HT-29 (cell line): ENCODE measurements at places on chromosomes 5 and 9.

GRCh38 chr9:99822109-99822805, 572 bp downstream of the NR4A3 start:
- DNase-seq = peak; percentile 8

- peak; percentile 63 for DNase-seq
These were observed 36.2 kb downstream of the FBXL17 start for GRCh38 chr5:108345541-108346171.

GRCh38 chr9:71506821-71507220, 261.5 kb downstream of the CEMIP2 start:
- peak; percentile 52 for DNase-seq

- DNase-seq = no peak
These were observed 47.0 kb downstream of the RXRA start for GRCh38 chr9:134373269-134373668.

- peak; percentile 70 for DNase-seq
These were observed 12.7 kb upstream of the THG1L start for GRCh38 chr5:157718519-157718918.

DNA sequence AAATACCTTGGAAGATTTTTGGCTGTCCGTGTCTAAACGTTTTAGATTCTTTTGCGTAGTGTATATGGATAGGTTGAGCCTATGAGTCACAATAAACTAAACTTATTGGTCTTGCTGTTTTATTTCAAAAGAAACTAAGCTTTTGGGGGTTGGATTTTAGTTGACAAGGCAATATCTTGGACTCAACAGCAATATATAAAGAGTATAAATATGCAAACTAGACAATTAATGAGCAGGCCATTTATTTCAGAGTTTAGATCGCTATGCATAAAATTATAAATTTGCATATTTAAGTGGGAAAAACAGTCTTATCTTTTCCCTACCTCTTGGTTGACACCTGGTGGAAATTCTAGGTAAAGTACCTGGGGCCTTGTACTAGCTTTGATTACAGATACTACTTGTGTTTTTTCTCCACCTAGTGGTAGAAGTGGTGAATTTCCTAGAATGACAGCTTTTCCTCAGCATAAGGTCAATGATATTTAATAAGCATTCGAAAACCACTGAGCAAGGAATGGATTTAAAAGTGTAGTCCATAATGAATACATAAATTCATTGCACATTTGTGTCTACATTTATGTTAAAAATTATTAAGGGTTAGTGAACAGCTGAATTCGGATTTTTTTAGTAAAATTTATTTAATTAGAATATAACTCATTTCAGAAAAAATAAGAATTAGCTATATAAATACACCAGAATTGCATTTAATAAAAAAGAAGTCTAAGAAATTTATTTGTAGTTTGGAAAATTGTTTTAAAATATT, 1.7 kb upstream of the ARRDC3 start:
- DNase-seq = peak; percentile 95

DNA sequence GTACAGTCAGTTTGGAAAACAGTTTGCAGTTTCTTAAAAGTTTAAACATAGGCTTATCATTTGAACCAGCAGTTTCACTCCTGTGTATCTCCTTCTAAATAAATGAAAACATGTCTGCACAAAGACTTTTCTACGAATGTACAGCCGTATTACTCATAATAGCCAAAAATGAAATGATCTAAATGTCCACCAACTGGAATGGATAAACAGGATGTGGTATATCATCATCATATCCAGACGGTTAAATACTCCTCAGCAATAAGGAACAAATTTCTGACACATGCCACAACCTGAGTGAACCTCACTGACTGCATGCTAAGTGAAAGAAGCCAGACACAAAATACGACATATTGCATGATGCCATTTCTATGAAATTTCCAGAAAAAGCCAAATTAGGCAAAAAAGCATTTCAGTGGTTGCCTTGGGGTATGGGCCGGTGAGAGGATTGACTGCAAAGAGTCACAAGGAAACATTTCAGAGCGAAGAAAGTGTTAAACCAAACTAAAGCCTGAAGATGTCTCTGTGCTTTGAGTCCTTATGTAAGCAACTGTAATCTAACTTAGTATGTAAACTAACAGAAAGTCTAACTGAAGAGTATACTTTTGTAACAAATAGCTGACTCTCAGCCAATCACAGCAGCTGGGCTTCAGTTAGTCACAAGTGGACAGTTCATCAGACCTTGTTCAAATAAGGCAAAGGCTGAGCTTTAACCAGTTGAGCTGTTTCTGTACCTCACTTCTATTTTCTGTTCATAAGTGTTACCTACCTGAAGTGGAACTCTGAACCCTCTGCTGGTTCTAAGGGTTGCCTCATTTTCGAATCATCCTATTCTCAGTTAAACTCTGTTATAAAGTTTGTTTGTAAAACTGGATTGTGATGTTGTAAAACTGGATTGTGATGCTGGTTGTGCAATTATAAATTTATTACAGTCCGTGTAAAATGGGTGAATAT, 65.2 kb downstream of the TRIO start:
- peak; percentile 28 for DNase-seq

DNA sequence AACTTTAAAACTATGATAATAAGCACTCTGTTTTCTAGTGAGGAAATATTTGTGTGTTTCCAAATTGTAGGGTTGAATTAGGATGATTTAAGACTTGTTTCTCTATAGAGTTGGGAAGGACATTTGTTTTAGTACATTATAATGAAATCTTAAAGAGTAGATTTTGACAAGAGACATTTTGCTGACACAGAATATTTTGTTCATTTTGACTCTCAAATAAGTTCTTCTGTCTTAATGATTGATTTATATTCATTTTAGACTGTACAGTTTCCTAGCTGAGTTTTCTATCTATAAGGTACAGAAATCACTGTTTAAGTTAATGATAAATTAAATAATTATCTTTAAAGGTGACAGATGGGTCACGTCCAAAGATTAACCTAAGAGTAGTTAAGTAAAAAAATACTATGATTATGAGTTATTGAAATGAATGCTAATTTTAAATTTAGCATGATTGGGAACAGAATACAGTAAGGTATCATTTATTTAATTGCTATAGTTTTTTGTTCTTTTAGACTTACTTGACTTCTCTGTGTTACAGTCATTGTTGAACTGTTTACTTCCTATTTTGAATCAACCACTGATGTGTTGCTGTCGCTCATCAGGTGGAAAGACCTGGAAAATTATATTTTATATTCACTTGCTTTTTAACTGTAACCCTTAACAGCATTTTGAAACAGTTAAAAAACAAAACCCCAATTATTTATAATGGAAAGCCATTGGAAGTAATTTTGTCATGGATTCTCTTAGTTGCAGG, 19.5 kb downstream of the PBX3 start:
- DNase-seq = no peak

GRCh38 chr5:21856987-21857386, 996.2 kb downstream of the CDH12 start:
- no peak for DNase-seq

GRCh38 chr5:52758014-52758413, 29.7 kb upstream of the ITGA1 start:
- DNase-seq = no peak

DNA sequence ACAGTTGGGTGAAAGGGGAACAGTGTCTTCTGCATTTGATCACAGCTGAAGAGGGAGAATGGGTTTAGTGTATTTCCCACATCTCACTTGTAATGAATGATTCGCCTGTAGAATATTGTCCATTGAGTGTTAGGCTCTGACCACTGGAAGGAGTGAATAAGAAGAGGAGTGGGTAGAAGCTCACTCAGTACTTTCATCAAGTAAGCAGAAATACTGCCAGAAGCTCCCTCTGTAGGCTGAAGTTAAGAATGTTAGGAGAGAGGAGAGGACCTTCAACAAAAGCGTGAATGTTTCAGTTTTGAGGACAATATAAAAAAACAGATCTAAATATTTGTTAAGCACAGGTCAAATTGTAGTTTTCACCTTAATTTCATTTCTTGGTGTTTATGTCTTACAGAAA, 27.5 kb downstream of the FSD1L start:
- peak; percentile 38 for DNase-seq

GRCh38 chr5:60036192-60036938, 142.8 kb upstream of the PDE4D start:
- DNase-seq = no peak

- DNase-seq = peak; percentile 28
These were observed 2.0 kb upstream of the SMIM27 start for GRCh38 chr9:32550150-32550561.

GRCh38 chr5:113124265-113124664, 147.7 kb downstream of the DCP2 start:
- DNase-seq = no peak

GRCh38 chr9:68515326-68516017, 25.2 kb downstream of the TMEM252 start:
- no peak for DNase-seq

DNA sequence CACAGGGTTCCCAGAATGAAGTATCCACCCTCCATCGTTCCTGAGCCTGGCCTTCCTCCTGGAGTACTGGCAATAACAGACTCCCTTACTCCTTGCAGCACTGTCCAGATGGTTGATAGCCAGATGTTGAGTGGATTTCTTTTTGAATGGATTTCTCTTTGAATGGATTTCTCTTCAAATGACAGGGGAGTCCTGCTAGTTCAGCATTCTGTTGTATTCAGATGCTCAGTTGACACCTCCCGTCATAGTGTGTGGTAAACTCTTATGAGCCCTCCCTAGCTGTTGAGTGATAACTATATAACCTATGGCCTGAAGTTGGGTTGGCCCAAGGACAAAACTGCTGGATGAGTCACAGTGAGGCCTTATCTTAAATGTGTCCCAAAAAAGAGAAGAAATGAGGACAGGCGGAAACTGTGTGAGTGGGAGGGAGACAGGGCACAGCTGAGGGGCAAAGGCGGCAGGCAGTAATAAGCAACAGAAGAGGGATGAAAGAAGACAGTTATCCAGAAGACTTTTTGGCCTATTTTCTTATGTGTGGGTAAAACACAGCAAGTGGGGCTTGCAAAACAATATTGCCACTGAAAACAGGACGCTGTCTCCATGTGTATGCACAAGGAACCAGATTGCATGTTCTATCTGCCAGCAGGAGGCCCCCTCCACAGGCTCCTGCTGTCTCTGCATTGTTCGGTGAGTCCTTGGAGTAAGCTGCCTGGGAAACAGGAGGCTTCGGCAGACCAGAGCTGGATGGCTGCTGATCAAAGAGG, 209.5 kb upstream of the S1PR3 start:
- no peak for DNase-seq

DNA sequence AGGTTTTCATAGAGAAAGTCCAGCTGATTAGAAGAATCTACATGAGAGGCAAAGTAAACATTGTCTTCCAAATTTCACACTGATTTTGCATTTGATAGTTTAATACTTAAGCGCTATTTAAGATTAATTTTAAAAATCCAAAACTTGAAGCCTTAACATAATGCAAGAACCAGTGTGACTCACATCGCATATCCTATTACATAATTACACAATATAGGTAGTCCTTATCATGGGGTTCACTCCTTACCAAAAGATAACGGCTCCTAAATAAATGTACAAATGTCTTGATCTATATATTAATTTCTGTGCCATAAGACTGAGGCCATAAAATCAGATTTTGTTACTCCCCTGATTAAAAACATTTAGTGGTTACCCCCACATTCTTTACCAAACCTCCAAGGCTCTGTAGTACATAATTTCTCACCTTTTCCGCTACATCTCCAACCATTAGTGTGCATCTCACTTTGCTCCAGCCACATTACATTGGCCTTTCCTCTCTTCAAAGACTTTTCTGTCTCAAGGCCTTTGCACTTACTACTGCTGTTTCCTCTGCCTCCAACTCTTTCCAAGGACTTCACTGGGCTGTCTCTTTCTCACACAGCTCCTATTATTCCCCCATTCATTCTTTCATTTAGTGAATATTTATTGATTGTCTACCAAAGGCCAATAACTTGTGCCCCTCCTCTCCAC, 1.0 kb downstream of the RIOK2 start:
- DNase-seq = peak; percentile 32

- no peak for DNase-seq
These were observed 72.2 kb downstream of the LHFPL2 start for GRCh38 chr5:78576376-78576775.

DNA sequence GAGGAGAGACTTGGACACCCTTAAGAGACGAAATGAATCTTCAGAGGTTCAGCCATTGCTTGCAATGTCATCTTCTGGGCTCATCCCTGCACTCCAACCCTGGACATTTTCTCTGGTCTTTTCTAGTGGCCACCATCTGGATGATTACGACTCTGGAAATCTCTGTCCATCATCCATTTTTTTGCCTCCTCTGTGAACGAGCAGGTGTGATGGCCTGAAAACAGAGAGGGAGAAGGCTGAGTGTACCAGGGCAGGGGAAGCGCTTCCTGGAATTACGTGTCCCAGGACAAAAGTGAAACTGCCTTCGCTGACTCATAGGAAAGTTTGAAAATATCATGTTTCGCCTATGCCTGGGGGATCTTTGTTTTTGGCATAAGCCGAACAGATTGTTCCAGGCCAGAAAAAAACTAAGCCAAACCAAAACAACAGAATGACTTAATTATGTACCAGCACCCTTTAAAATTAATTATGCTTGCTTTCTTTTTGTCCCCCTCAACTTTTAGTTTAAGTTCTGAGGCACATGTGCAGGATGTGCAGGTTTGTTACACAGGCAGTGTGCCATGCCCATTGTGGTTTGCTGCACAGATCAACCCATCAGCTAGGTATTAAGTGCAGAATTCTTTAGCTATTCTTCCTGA, 31.9 kb downstream of the ANKRD33B start:
- peak; percentile 32 for DNase-seq

- DNase-seq = peak; percentile 75
These were observed 90.8 kb downstream of the PLPPR1 start for GRCh38 chr9:101119206-101119819.

DNA sequence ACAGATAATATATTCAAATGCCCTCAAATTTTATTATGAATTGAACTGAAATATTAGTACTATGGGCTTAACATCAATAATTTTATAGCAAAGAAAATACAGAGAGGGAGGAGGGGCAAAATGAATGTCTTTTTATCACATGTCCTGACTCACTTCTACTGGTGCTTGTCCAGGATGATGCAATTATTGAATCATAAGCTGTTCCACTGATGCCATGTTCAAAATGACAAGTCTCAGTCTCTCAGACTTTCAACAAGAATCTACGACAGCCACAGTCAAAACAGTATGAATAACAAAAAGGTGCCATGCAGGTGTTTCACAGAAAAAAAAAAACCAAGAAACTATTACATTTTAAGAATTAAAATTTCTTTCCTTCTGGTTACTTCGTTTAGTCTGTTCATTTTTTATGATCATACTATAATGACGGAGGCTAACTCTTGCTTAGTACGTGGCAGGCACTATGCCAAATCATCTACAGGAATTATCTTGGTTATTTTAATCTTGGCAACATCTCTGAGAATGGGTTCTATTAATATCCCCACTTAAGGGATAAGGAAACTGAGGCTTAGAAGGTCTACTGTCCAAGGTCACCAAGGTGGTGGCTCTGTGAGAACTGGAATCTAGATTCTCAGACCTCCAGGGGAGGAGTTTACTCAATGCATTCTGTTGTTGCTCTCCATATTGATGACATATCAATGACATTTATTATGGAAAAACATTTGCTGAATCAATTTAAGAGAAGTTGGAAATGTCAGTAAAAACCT, 61.5 kb downstream of the NR3C1 start:
- no peak for DNase-seq

GRCh38 chr9:131068076-131068816, 28.1 kb upstream of the AIF1L start:
- DNase-seq = no peak
